ENCODE measurements at places on chromosomes 6 and 20. TPM values are rescaled to one million over a fixed set of nuclear protein-coding genes. Genes with fewer than 3 reads are reported as not detected.
A peak's percentile ranks its signal among the peaks of the same experiment; 100 is the strongest.

GRCh38 chr6:113855500-113856374, 1.4 kb upstream of the MARCKS start:
- peak; percentile 10 for DNase-seq

- DNase-seq, result peak; percentile 24
These were observed 11.5 kb upstream of the MEP1A start for GRCh38 chr6:46781478-46782378.

ATRN gene
- total RNA-seq, result 7.8 TPM

GRCh38 chr6:38640216-38640909, 634 bp upstream of the BTBD9 start:
- DNase-seq, result no peak

GRCh38 chr6:28898710-28898965, 25.1 kb downstream of the TRIM27 start:
- no peak for DNase-seq

DNA sequence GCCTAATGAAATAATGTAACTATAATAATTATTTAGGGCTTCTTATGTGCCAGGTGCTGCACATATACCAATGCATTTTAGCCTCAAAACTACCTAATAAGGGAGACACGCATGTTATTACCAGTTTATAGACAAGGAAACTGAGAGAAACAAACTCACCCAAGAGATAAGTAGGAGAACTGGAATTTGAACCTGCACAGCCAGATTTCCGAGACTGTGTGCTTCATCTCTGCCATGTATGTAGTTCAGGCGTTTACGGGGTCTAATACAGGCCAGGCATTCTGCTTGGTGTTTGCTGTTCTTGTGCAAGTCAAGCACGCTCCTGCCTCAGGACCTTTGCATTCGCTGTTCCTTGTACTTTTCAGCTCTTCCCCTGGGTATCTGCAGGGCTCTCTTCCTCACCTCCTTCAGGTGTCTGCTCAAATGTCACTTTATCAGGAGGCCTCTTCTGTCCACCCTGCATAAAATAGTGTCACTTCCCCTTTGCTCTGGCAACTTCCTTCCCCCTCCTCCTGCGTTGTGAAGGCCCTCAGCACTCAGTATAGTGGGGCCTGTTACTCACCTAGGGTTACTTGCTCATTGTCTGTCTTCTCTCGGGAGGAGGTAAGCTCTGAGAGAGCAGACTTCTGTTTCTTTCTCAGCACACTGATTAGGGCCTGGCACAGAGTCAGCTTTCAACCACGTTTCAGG, 6.1 kb upstream of the NSFL1C start:
- no peak for DNase-seq

PTK6 gene
- total RNA-seq, result 0.34 TPM

DNA sequence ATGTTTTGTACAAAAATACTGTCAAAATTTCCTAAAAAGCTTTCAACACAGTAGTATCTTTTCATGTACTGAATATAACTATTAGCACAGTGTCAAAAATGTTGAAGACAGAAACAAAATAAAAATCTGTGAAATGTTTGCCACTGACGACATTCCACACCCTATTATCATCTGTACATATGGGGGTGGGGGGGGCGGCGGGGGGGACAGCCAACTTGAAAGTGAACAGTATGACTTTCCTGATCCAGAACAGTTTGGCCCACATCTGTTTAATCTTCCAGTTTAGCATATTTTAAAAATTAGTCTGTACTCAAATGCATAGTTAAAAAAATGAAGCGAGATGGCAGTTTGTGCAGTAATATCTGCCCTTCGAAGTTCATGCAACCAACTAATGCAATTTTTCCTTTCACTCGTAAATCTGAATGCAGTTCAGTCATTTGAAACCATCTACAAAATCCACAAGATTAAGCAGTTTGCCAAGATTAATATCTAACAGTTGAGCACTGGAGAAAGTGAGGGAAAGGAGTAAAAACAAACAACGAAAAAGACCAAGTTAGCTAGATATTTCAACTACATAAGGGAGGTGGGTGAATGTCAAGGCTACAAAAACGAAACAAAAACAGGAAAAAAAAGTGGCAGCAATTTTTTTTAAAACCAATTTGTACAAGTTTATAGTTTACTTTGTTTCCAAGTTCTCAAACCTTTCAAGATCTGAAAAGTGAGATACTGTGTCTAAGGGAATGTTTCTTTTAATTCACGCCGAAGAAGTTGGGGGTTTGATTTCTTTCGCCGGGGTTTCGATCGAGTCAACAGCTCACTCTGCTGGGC, 1.9 kb downstream of the CITED2 start:
- DNase-seq, result peak; percentile 14

WFDC11 gene
- total RNA-seq, result not detected

GRCh38 chr6:156589281-156589680, 187.9 kb upstream of the ARID1B start:
- DNase-seq, result no peak

FAM209B gene
- 0.93 TPM for total RNA-seq

GRCh38 chr20:58471193-58472164, 43.7 kb downstream of the APCDD1L start:
- DNase-seq, result no peak

DNA sequence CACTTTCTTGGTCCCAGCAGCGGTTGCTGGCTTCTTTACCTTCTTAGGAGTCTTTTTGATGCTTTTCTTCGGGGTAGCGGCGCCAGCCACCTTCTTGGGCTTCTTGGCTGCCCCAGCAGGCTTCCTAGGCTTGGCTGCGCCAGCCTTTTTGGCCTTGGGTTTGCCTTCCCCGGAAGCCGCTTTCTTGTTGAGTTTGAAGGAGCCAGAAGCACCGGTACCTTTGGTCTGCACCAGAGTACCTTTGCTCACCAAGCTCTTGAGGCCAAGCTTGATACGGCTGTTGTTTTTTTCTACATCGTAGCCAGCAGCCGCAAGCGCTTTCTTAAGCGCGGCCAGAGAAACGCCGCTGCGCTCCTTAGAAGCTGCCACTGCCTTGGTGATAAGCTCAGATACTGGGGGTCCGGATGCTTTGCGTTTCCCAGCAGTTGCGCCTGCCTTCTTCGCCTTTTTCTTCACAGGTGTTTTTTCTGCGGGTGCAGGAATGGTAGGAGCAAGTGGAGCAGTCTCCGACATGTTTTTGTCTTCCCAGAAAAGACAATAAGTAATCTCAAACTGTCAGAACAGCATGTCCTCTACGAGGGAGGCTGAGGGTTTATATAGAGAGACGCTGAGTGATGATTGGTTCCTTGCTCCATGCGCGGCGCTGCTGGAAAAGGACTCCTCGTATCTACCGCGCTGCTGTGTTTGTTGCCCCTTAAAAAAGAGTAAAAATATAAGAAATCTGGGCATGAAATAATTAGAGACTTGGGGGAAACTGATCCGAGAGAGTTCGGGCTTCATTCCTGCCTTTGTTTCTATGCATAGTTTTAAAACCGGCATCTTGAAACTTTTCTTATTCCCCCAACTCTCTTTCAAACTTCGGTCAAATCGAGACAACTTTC, 130.3 kb upstream of the BTN3A2 start:
- DNase-seq, result peak; percentile 85

- DNase-seq, result no peak
These were observed 99.3 kb downstream of the PRND start for GRCh38 chr20:4820806-4821518.

NMBR gene
- not detected for total RNA-seq

- DNase-seq, result no peak
These were observed 58.4 kb downstream of the NOX3 start for GRCh38 chr6:155397172-155397705.

LY6G6C gene
- total RNA-seq, result not detected

GRCh38 chr6:2196079-2196679, 49.2 kb downstream of the GMDS start:
- DNase-seq, result no peak

- DNase-seq, result peak; percentile 87
These were observed 3.3 kb downstream of the LRRC73 start for GRCh38 chr6:43506667-43507471.

GRCh38 chr20:10167040-10167439, 51.6 kb upstream of the SNAP25 start:
- no peak for DNase-seq

- no peak for DNase-seq
These were observed 26.2 kb upstream of the SRF start for GRCh38 chr6:43144879-43145278.

REM1 gene
- total RNA-seq, result not detected

DNA sequence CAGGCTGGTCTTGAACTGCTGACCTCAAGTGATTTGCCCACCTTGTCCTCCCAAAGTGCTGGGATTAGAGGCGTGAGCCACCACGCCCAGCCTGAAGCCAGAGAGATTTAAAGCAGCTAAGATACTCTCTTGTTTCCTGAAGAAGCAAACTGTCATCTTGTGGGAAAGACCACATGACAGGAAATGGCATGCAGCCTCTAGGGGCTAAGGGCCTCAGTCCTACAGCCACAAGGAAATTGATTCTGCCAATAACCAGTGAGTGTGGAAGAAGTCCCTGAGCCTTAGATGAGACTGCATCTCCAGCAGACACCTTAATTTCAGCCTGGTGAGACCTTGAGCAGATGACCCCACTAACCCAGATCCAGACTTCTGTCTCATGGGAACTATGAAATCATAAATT, 40.9 kb downstream of the KIZ start:
- peak; percentile 9 for DNase-seq

CCN2 gene
- total RNA-seq, result not detected

DNA sequence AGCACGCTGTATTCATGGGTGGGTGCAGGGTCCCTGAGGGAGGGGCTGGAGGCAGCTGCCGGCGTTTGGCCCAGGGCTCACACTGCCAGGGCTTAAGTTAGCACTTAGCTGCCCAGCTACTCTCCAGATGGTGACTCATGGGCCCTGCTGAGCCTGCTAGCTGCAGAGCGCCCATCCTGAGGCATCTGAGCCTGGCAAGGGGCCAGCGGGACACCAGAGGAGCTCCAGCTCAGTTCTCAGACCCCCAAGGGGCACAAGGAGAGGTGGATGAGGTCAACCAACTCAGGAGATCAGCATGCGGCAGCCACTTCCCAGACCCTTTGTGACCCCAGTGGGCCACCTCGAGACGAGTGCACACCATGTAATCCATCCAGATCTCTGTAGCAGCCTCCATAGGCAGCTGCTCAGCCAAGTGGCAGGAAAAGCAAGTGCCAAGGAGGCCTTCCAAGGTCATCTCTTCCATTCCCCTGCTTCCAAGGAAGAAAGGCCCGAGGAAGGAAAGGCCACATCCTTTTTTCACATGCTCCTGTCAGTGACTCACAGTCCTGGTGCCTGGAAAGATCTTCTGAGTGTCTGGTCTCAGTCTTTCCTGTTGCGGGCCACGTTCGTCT, 35.3 kb downstream of the FOXP4 start:
- no peak for DNase-seq

DNA sequence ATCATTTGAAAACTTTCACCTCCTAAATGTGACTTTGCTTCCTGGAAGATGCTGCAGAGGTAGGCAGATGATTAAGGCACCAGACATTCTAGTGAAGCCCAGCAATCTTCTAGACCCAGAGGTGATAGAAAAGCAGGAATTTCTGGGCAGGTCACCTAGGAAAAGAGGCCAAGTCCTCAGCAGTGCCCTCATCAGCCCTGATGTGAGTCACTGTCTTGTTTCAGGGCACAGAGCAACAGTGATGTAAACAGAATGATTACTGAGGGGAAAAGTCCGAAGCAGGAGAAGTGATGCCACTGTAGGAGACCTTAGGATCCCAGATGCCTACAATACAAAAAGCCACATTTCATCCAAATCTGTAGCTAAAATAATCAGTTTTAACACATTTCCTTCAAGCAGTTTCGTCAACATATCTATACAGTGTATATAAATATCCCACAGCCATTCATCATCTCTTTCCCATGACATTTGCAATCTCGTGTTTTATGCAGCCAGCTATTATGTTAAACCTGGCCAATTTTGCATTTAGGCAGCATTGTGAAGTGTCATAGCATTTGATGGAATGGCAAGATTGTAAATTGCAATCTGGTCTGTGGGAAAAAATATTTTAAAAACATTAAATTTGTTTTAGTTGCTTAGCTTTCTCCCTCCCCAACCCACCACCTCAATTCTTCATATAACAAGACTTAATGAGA, 401.2 kb upstream of the RNF217 start:
- DNase-seq, result no peak

DNA sequence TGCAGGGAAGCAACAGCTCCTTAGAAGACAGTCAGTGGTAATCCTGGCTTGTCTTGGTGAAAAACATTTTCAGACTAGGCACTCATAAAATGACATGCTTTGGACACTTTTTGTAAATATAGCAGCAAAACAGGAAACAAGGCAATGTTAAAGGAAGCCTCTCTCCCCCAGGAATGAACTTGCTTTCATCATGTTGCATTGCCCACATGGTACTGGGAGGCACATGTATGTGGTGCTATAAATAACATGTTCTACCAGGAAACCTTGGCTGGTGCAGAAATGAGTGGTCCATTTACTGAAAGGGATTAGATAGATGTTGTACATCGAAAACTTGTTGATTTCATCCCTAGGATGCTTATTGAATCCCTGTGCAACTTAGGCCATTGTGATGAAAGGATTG, 121.4 kb upstream of the RREB1 start:
- DNase-seq, result no peak

GRCh38 chr6:36642913-36643817, 35.3 kb upstream of the CDKN1A start:
- DNase-seq, result no peak

IL22RA2 gene
- total RNA-seq, result not detected

SNAP25 gene
- total RNA-seq, result 0.67 TPM

Measured in activated CD4-positive, alpha-beta memory T cell treated with anti-CD3 and anti-CD28 coated beads for 36 hours (primary cell).